ENCODE measurements at places on chromosomes 12 and 14.
A peak's percentile ranks its signal among the peaks of the same experiment; 100 is the strongest.

- no peak for DNase-seq
These were observed 461.4 kb downstream of the ZFP36L1 start for GRCh38 chr14:68331426-68331825.

DNA sequence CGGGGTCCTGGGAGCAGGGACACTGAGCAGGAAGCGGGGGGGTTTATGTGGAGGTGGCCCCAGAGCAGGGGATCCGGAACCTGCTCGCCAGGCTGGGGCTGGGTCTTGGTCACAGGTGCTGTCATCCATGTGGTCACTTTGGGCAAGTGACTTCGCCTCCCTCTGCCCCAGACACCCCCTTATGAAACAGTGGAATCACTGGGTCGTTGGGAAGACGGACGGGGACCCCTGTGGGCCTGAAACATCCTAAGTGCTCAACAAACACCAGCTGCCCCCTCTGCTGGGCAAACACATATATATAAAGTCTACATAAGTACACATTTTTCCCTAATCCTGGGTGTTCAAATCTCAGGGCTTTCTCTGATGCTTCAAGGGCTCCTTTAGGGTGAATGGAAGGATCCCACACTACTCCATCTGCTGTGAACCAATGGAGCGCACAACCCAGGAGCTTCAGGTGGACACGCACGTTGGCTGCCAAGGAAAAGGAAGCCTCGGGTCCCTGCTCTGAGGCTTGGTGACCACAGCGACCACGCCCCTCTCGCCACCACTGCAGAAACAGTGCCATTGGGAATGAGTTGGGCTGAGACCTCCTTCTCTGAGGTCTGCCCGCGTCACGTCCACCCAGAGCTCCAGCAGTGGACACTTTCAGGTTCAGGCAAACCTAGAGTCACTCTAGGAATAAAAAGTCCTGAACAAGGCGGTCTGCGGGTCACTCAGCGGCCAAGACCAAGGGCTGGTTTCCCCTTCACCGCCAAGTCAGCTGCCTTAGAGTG is 54.6 kb downstream of the CDC42BPB start:
- DNase-seq, result no peak

- DNase-seq, result no peak
These were observed 22.5 kb downstream of the MAX start for GRCh38 chr14:65079768-65080167.

- DNase-seq, result no peak
These were observed 12.3 kb upstream of the KRT73 start for GRCh38 chr12:52630599-52631200.

DNA sequence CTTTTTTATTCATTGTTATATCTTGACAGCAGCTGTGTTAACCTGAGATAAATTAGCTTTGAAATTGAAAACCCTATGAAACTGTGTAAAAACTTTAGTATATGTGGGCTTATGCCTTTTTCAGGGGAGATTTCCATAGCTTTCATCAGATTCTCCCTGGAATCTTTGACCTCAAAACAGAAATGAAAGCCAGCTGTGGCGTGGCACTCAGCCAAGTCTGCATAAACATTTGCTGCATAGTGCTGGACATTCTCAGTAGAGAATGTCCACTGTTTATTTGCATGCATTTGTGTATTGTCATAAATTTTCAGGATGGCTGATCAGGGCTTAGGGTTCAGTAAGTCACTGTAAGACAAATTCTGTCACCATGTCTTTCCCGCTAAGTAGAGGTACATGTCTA is 115.3 kb upstream of the NAP1L1 start:
- no peak for DNase-seq

- DNase-seq, result no peak
These were observed 21.4 kb upstream of the ADGRD1 start for GRCh38 chr12:130932061-130932930.

- DNase-seq, result no peak
These were observed 319.7 kb upstream of the NAV3 start for GRCh38 chr12:77510985-77511384.

- DNase-seq, result no peak
These were observed 32.7 kb downstream of the CFAP54 start for GRCh38 chr12:96521895-96522682.

GRCh38 chr14:85024931-85025330 is 505.0 kb upstream of the FLRT2 start:
- DNase-seq, result no peak

DNA sequence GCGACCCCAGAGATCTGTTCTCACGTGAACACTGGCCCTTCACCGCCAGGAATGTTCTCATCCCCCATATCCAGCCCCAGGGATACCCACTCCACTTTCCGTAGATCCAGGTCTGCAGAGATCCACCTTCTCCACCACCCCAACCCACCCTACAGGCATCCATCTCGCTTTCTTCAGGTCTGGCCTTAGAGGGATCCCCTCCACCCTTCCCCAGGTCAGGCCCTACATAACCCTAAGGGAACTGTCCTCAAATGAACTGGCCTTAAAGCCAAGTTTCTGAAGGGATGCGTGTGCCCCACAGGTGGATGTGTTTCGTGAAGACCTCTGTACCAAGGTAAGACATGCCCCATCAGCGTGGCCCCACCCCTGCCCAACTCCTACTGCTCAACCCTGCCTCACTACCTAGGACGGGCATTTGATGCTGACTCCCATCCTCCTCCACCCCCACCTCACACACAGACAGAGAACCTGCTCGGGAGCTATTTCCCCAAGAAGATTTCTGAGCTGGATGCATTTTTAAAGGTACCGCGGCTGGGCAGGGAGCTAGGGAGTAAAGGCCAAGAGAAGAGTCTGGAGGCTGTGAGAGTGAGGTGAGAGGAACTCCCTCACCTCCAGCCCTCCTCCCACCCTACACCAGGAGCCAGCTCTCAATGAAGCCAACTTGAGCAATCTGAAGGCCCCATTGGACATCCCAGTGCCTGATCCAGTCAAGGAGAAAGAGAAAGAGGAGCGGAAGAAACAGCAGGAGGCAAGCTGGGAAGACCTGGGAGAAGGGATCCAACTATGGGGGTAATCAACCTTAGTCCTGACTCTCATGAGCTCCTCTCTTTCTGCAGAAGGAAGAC is 912 bp downstream of the PSME1 start:
- DNase-seq, result no peak

DNA sequence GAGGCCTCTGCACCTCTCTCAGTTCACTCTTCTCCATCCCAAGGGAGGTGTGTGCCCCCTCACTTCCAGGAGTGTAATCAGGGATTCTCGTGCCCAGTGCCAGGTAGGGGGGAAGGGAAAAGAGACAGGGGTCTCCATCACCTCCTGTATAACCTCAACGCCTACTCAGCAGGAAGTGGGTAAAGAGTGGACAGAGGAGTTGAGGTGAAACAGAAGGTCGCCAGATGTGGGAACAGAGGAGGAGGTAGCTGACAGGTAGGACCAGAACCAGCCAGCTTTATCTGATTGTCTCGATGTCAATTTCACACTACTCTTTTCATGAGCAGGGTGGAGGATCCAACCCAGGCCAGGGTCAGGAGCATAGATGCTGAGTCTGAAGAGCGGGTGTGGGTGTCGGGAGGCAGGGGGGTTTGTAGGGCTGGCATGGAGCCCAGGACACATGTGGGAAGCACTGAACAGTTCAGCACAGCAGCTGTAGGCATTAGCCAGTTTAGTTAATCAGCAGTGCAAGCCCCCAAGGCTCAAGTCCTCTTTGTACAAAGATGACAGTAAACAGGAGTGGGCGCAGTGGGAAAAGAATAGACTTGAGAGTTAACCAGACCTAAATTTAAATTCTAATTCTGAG is 213.5 kb downstream of the PELI2 start:
- DNase-seq, result peak; percentile 39

- DNase-seq, result no peak
These were observed 64.7 kb downstream of the CCDC92 start for GRCh38 chr12:123907726-123908476.

DNA sequence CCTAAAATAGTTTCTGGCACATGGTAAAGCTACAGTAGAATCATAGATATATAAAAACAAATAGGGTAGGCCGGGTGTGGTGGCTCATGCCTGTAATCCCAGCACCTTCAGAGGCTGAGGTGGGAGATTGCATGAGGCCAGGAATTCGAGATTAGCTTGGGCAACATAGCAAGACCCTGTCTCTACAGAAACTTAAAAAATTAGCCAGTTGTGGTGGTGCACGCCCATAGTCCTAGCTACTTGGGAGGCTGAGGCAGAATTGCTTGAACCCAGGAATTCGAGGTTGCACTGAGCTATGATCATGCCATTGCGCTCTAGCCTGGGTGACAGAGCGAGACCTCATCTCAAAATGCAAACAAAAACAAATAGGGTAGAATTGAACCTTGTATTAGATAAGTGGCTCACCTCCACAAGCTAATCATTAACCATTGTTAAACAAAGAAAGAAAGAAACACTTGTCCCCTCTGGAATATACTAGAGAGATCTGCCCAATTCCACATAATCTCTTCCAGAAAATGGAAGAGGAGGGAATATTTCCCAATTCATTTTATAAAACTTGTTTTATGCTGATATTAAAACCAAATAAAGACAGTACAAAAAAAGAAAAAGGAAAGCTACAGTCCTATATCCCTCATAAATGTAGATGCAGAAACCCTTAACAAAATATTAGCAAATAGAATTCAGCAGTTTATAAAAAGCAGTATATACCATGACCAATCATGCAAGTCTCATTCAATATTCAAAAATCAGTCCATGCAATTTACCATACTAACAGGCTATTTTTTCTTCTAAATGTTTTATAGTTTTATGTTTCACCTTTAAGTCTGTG is 22.7 kb upstream of the DHRS2 start:
- no peak for DNase-seq

- DNase-seq, result no peak
These were observed 453.4 kb downstream of the TMTC2 start for GRCh38 chr12:83140135-83140534.

- DNase-seq, result no peak
These were observed 1.4 kb upstream of the SAV1 start for GRCh38 chr14:50669441-50669986.

GRCh38 chr12:2228535-2228934 is 175.7 kb downstream of the CACNA1C start:
- DNase-seq, result no peak

- no peak for DNase-seq
These were observed 29.8 kb upstream of the PKP2 start for GRCh38 chr12:32926356-32926755.

DNA sequence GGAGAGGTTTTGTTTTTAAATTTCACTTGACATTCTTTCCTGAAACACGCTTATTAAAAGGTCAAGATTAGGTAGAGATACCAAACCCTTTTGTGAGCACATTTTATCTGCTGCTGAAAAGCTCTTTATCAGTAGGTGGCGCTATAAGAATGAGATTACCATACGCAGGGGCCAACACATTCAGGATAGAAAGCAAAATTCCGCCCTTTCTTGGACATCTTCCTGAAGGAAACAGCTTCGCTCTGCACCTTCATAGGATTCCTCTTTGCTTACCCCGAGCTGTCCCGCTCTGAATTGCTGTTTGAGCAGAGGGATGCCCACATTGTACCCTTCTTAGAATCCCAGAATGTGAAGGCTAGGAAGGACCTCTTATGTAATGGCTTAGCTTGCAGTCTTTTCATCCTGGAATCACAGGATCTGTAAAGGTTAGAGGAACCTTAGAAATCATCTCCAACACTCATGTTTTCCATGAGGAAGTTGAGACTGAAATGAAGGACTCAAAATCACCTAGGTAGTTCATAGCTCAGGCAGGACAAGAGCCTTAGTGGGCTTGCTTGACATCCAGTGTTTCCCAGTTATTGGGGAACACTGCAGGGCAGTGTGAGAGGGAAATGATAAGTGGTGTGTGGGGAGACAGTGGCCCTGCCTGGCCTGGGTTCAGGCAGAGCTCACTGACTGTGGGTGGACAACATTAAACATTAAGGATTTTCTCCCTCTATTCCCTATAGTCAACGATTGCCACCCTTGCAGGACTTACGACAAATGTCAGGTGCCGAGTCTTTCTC is 38.7 kb upstream of the CRY1 start:
- DNase-seq, result peak; percentile 18

DNA sequence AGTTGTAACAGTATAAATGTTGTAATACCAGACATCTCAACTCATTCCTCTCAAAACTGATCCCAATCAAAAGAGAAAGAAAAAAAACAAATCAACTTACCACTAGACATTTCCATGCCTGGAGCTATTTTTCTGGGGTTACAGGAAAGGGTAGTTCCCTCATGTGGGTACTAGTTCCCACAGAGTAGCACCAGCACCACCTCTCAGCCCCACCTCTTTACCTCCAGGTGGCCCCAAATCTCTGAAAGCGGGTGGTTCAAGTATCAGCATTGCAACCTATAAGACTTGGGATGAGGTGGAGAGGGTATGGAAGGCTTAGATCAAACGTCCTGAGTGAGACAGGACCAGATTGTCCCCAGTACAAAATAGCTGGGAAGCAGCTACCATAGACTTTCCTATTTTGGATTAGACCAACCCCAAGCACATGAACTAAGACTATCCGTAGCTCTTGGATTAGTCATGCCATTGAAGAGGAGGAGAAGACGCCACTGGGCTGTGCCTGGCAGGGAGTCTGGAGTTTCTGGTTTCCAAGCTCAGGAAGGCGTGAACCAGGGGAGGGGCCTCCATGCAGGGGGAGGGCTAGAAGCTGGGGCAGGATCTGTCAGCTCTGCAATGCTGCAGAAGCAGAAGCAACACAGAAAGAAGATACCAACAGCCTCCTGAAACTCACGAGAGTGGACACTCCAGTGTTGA is at the start of gene SLC39A2:
TSS of gene SLC39A2 (plus strand) at position 620 of the 693 bp plus-strand sequence. CDS start 154 bp downstream, outside the sequence.
- no peak for DNase-seq

DNA sequence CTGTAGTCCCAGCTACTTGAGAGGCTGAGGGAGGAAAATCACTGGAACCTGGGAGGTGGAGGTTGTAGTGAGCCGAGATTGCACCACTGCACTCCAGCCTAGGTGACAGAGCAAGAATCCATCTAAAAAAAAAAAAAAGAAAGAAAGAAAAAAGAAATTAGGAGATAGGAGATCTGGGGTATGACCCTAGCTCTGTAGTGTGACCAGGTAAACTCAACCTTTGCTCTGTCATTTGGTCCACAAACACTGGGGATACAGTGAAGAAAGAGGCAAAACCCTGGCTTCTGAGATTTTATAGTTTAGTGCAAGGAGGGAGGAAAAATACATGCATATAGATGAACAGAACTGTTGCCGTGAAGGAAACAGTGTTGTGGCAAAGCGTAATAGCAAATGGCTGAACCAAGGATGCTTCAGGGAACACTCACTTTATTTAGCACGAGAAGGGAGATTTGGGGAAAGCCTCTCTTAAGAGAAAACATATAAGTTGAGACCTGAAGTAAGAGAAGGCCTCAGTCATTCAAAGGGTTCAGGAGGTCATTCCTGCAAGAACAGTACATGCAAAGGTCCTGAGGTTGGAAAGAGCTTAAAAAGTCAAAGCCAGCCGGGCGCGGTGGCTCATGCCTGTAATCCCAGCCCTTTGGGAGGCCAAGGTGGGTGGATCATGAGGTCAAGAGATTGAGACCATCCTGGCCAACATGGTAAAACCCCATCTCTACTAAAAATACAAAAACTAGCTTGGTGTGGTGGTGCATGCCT is 29.6 kb upstream of the ATXN2 start:
- DNase-seq, result no peak
